Stimulated activated CD4-positive, alpha-beta T cell treated with anti-CD3 and anti-CD28 coated beads, Interleukin-4, amount 100 ng/mL, for 48 hours (primary cell): ENCODE measurements at places on chromosomes 2 and 18.

GRCh38 chr2:212227755-212228154 is 310.8 kb downstream of the ERBB4 start:
- no peak for DNase-seq

- DNase-seq: no peak
Observed at GRCh38 chr2:135168204-135168856, 116.2 kb downstream of the RAB3GAP1 start.

GRCh38 chr2:65574993-65575392 is 142.6 kb upstream of the SPRED2 start:
- no peak for DNase-seq

GRCh38 chr18:42168487-42168886 is 213.5 kb downstream of the PIK3C3 start:
- no peak for DNase-seq
